ENCODE measurements at places on chromosomes 6 and 20. TPM values are rescaled to one million over a fixed set of nuclear protein-coding genes. Genes with fewer than 3 reads are reported as not detected.

The ELOVL2 gene
- 0.49 TPM for polyA plus RNA-seq

The FAM83D gene
- polyA plus RNA-seq, result 18.9 TPM

The C4B gene
- 10.9 TPM for polyA plus RNA-seq

The CD24 gene
- 5.9 TPM for polyA plus RNA-seq

The DDRGK1 gene
- polyA plus RNA-seq, result 70.6 TPM

The REM1 gene
- 7.1 TPM for polyA plus RNA-seq

DNA sequence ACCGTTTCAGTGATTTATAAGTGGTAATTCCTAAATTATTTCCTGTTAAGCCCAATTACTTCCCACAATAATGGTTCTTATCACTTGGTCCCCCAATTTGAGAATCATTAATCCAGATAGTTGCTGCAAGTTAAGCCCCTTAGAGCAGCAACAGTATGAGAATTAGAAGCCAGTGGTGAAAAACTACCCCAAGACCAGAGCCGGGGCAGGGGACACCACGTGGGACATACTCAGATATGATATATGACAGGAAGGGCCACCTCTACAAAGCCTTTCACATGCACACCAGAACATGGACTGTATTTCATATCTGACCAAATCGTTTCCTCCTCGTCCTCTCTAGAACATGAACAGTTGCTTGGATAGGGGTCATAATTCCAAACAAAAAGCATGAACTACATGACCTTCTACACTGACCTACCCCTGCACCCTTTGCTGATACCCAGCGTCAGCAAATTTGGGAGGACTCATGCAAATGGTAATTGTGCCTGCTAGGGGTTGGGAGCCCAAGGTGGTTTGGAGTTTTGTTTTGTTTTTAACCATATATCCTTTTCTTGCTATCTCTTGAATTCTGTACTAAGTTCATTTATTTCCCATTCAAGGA is 3.9 kb downstream of the JAG1 start:
- H3K4me1 ChIP-seq, result peaks cover 43% of the 10 kb centered on the region
- H3K4me3 ChIP-seq, result no peak overlapping the region
- DNase-seq, result no peak
- H3K36me3 ChIP-seq, result peaks cover 5% of the 10 kb centered on the region
- no peaks in the 10 kb centered on the region for H3K27me3 ChIP-seq
- H3K27ac ChIP-seq, result no peak overlapping the region

DNA sequence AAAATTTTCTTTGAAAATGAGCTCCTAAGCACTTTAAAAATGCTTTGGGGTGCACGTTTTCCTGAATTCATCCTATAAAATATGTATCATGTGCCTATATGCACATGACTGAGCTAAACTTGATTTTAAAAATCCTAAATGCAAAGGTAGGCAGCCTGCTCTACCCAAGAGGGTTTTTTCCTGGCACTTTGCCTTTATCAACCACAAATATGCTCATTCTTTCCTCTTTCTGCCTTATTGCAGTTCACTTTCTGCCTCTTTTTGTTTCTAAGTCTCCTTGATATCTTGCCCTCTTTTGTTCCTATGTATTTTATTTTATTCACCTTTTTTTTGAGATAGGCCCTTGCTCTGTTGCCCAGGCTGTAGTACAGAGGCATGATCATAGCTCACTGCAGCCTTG is 229.3 kb downstream of the GRM1 start:
- no peaks in the 10 kb centered on the region for H3K27me3 ChIP-seq
- no peaks in the 10 kb centered on the region for H3K36me3 ChIP-seq
- DNase-seq, result no peak
- H3K4me3 ChIP-seq, result no peak overlapping the region
- no peak overlapping the region for H3K27ac ChIP-seq

DNA sequence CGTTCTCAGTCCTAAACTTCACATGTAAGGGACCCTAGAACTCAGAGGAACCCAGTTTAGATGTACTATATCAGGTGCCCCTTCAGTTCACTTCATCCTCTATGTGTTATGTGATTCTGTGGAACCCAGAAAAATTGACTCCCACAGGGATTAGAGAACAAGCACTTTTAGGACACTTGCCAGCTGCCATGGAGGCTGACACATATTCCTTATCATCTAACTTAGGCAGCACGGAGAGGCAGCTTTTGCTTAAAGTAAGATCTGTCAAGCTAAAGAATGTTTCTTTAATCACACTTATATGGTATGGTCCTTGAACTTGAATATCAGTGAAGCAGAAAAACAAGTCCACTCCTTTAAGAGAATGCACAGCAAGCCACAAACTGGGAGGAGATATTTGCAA is 701.5 kb upstream of the ID4 start:
- H3K36me3 ChIP-seq, result no peaks in the 10 kb centered on the region
- no peak overlapping the region for H3K4me3 ChIP-seq
- H3K27me3 ChIP-seq, result no peaks in the 10 kb centered on the region

- H3K4me3 ChIP-seq, result peak overlapping the region; percentile 92
- peak overlapping the region; percentile 94 for H3K27ac ChIP-seq
Measured at GRCh38 chr6:13709689-13710551, 1.7 kb downstream of the RANBP9 start.

DNA sequence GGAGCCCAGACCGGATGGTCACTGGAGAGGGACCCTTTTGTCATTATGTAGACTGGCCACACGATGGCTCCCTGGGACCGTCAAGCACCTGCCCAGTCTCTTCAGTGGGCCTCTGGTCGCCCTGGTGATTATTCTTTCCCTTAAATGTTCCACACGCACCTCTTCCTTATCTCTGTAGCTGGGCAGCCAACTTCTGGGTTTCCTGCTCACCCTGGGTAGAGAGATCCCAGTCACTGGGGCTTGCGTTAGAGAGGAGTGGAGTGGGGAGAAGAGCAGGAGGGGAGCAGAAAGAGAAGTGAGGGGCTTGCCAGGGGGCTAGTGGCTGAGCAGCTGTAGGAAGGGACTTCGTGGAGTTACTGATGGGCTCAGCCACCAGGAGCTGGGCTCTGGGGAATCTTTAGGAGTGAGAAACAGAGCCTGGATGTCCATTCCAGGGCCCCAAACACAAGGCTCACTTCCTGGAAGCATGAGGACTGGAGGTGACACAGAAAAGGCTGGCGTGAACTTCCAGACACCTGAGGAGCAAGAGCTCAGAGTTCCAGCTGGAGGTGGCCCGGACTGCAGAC is 150.1 kb downstream of the DHX35 start:
- no peaks in the 10 kb centered on the region for H3K4me1 ChIP-seq
- no peak overlapping the region for H3K4me3 ChIP-seq
- DNase-seq, result peak; percentile 91
- H3K27ac ChIP-seq, result no peak overlapping the region

- H3K4me1 ChIP-seq, result no peaks in the 10 kb centered on the region
- no peak for DNase-seq
- peaks cover 48% of the 10 kb centered on the region for H3K36me3 ChIP-seq
- no peaks in the 10 kb centered on the region for H3K27me3 ChIP-seq
Measured at GRCh38 chr6:97160280-97160679, 122.7 kb downstream of the MMS22L start.

DNA sequence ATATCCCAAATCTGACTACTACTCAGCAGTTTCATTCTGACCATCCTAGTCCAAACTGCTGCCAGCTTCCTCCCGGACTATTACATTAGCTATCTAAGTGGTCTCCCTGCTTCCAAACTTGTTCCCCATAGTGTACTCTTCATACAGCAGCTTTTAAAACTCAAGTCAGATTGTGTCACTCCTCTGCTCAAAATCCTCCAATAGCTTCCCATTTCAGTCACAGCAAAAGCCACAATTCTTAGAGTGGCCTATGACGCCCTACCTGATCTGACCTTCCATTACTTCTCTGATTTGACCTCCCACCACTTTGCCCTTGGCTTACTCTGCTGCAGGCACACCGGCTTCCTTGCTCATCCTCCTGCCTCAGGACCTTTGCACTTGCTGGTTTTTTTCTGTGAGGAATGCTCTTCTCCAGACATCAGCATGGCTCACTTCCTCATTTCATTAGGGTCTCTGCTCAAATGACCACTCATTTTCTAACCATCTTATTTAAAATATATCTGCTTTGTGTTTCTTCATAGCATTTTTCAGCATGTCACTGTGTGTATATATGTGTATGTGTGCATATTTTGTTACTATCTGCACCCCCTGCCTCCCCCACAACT is 111.1 kb upstream of the DTNBP1 start:
- H3K36me3 ChIP-seq, result no peaks in the 10 kb centered on the region
- DNase-seq, result no peak
- H3K27ac ChIP-seq, result no peak overlapping the region
- H3K4me1 ChIP-seq, result no peaks in the 10 kb centered on the region
- H3K4me3 ChIP-seq, result no peak overlapping the region

- no peak overlapping the region for H3K4me3 ChIP-seq
- H3K27ac ChIP-seq, result no peak overlapping the region
- DNase-seq, result peak; percentile 58
- H3K4me1 ChIP-seq, result peaks cover 31% of the 10 kb centered on the region
- H3K36me3 ChIP-seq, result no peaks in the 10 kb centered on the region
Measured at GRCh38 chr6:21750575-21750974, 157.0 kb downstream of the SOX4 start.

- no peak overlapping the region for H3K27ac ChIP-seq
- no peaks in the 10 kb centered on the region for H3K4me1 ChIP-seq
- H3K27me3 ChIP-seq, result no peaks in the 10 kb centered on the region
- H3K4me3 ChIP-seq, result no peak overlapping the region
- no peaks in the 10 kb centered on the region for H3K36me3 ChIP-seq
Measured at GRCh38 chr6:15690510-15690909, 27.7 kb upstream of the DTNBP1 start.

- H3K4me3 ChIP-seq, result no peak overlapping the region
- DNase-seq, result no peak
- H3K27ac ChIP-seq, result no peak overlapping the region
Measured at GRCh38 chr6:37934276-37934675, 114.7 kb downstream of the ZFAND3 start.

GRCh38 chr6:125114248-125114858 is 39.2 kb upstream of the TPD52L1 start:
- H3K36me3 ChIP-seq, result no peaks in the 10 kb centered on the region
- H3K4me3 ChIP-seq, result no peak overlapping the region
- peak; percentile 30 for DNase-seq
- no peaks in the 10 kb centered on the region for H3K27me3 ChIP-seq

DNA sequence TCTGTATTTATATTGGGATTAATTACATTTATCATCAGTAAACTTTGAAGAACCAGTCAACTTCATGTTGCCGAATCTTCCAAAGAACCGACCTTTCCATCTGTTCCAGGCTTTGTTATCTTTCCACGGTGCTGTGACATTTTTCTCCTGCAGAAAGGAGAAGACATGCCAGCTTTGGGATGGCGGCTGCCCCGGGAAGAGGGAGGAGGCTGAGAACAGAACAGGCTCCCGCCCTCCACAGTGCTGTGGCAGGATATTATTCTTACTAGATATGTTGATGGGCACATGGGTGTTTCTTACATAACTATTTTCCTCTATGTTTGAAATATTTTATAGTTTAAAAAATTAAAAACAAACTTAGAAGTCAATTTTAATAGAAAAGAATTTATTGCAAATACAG is 44.9 kb downstream of the GINS1 start:
- DNase-seq, result no peak
- no peaks in the 10 kb centered on the region for H3K4me1 ChIP-seq
- H3K27me3 ChIP-seq, result no peaks in the 10 kb centered on the region
- peaks cover 17% of the 10 kb centered on the region for H3K36me3 ChIP-seq
- H3K4me3 ChIP-seq, result no peak overlapping the region

Measured in SK-N-SH (cell line).